ENCODE measurements at places on chromosomes 16 and 17.

DNA sequence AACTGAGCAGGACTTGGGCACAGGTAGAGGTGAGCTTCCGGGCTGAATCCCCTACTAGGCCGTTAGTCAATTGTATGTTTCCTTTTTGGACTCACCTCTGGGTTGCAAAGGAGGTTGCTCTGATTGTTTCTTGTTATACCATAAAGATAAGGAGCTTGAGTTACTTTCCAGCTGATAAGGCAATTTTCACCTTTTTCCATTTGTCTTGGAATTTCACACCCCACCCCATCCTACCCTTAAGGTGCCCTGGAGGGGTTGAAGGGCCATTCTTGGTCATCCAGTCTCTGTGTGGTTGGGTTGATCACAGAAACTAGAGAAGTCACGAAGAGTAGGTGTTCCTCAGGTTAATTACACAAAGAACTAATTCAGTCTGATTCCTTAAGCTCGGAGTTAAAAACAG is 162.2 kb downstream of the CDH13 start:
- DNase-seq, result no peak

- DNase-seq, result peak; percentile 91
Observed at GRCh38 chr17:20284570-20285295, 182.6 kb downstream of the LGALS9B start.

DNA sequence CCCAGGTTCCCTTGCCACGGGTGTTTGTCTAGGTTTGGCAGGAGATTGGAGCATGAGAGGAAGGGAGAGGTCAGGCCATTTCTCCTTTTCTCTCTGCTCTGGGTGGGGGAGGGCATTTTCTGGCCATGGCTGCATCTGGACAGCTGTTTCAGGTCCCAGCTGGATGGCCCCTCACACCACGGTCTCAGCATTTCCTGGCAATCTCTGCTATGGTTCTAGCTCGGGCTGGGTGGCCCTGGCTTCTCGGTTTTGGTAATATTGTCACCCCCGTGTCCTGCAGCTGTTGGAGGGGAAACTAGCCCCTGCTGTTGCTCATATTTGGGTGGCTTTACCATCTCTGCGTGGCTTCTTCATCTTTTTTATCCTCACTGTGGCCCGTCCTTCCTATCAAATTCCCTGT is 11.5 kb upstream of the NLRP1 start:
- DNase-seq, result no peak

DNA sequence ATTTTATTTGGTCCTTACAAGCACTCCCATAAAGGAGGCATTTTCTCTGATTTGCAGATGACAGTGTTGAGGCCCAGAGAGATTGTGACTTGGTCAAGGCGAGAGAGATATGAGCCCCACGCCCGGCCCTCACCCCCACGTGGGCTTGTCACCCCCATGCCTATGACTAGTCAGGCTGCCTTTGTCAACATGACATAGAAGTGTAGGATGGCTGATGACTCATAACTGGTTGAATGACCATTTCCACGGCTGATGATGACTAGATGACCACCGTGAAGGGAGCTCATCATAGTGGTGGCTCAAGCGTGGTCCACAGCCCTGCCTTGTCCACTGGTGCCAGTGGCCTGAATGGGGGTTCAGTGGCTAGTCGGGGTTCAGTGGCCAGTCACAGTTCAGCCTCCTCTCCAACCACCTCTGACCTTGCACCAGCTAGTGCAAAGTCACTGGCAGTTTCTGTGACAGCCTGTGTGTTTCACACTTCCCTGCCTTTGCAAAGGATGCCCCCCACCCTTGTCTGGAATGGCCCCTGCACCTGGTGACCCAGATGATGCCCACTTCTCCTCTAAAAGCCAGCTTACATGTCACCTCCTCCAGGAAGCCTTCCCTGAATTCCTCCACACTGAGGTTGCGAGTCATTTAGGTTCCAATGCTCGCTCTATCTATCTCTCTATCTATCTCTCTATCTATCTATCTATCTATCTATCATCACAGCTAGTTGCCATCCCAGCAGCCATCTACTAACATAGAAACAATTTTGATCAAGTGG is 3.8 kb upstream of the WSCD1 start:
- no peak for DNase-seq

- no peak for DNase-seq
Observed at GRCh38 chr17:72624652-72625051, 467.8 kb downstream of the SLC39A11 start.

- DNase-seq, result no peak
Observed at GRCh38 chr17:57439651-57440050, 183.3 kb downstream of the MSI2 start.

Data from NCI-H69 (cell line).